ENCODE measurements at places on chromosomes 7 and 10.

- DNase-seq: no peak
Observed at GRCh38 chr10:132679217-132679595, 106.7 kb downstream of the NKX6-2 start.

DNA sequence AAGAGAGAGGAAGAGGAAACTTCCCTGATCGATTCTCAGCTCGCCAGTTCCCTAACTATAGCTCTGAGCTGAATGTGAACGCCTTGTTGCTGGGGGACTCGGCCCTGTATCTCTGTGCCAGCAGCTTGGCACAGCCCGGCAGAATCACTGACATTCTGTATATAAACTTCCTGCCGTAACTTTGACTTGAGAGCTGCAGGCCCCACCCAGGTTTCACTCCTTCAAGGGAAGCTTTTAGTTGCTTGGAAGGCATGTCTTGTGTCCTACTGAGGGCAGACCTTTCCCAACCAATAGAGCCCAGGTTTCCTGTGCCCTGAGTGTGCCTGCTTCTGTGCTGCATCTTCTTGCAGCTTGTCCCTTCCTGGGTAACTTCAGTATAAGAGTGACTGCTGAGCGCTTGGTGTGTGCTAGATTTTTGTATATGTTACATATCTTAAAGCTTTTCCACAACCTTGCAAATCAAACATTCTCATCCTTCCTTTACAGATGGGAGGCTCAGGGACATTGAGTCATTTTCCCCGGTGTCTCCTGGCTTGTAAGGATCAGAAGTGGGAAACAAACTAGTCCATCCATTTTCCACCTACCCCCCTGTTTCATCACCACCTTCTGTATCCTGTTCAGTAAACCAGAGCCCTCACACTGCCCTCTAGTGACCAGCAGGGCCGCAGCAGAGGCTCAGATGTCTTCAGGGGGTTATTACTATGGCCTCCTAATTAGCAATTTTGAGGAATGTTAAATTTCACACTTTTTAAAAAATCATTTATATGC is 225.2 kb upstream of the PRSS58 start:
- DNase-seq: peak; percentile 7

DNA sequence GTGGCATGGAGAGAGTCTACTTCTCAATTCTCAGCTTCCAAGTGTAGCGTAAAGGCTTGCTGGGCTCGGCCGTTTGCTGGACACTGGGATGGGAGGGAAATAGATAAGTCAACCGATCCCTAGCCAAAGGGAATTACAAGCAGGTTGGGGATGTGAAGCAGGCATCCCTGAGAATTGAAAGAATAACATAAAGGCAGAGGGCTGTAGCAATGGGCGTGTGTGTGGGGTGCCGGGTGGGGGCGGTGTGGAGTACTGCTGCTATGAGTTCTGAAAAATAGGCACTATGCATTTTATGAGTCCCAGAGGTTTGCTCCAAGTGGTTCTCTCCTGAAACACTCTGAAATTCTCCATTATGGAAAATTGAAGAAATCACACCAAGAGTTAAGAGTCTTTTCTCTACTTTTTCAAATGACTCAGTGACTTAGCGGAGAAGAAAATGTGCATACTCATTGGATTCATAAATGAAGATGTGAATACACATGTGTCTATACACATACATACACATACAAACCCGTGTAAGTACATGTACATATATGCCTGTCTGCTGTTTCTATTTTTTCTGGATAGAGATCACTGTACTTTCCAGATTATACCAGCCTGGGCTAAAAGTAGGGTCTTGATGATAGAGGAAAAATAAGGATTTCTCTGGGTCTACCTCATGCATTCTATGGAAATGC is 65.4 kb downstream of the ADRA2A start:
- no peak for DNase-seq

- DNase-seq: peak; percentile 54
Observed at GRCh38 chr7:768881-769504, 41.9 kb upstream of the PRKAR1B start.

DNA sequence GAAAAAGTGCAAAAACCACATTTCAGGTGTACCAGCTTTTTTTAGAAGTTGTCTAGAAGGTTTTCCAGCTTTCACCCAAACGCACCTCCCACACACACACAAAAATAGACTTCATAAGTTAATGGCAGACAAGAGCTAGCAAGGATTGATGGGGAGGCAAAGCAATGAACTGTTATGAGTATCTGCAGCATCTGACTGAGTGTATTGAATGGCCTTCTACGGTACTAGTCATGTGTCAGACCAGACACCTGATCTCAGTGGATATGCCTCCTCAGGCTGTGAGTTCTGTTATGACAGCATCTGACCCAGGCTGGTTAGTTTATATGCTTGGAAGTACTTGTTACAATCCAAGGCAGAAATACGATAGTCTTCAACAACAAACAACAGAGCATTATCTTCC is 406.1 kb upstream of the AUTS2 start:
- no peak for DNase-seq

DNA sequence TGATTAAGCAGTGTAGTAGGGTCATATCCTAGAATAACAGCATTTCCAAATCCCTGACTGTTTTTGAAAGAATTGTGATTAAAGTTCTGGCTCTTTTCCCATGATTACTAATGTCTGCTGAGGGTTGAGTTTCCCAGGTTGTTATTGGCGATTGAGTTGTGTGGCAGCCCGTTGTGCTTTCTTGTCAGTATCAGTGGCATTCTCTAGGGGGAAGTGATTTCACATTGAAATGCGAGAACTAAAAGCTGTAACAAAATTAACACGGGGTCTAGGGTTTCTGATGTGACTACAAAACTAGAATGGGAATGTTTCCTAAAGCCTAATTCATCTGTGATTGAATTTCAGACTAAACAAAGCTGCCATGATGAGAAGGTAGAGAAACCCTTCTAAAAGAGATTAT is 349.4 kb downstream of the EXOC4 start:
- no peak for DNase-seq

GRCh38 chr7:35985126-35985754 is 167.8 kb upstream of the EEPD1 start:
- DNase-seq: peak; percentile 58

DNA sequence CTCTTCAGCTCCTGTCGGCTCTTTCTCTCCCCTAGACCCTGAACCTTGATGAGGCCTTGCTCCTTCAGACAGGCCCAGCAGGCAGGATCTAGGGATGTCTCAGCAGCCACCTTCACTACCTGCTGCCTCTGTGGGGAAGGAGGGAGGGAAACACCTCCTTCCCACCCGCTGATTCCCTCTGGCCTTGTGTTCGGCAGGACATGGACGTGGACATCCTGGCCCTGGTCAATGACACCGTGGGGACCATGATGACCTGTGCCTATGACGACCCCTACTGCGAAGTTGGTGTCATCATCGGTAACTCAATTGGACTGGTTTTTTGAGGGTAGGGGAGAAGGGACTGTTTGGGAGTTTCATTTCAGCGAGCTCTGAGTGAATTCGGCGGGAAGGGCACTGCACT is 20.3 kb downstream of the HKDC1 start:
- DNase-seq: no peak

DNA sequence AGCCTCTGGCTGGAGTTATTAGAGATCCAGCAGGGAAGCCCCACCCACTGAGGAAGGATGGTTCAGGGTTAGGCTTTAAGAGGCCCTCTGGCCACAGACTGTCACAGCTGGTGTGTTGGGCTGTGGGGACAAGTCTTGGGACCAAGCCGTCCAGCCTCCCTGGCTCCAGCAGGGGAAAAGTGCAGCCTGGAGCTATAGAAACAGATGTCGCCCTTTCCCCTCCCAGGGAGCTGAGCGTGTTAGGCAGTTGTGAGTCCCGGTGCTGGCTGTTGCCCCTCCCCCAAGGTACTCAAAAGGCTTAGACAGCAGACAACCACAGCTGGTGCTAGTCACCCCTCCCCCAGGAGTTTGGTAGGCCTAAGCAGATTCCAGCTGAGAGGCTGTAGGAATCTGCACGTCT is 143.4 kb downstream of the TMEM168 start:
- no peak for DNase-seq

DNA sequence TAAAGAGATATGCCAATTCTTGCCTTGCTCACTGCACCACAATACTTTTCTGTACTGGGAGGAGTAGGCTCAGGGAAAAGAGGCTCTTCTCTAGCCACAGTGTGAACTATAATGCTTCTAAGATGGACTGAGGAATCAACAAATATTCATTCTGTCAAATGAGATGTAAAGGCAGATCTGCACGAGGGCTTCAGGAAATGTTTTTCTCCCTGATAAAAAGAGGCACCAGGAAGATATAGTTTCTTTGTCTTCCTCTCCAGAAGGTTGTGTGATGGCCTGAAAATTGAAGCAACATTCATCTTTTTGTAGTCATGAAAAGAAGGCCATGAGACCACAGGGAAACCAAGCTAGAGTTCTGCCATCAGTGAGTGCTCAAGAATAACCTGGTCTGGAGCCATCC is 79.1 kb upstream of the NME8 start:
- DNase-seq: no peak

- DNase-seq: peak; percentile 82
Observed at GRCh38 chr10:60778214-60778970, at the start of gene CDK1. TSS of gene CDK1 (plus strand) at chr10:60778478. CDS start at chr10:60780166, 1,688 bp downstream.

- no peak for DNase-seq
Observed at GRCh38 chr7:35816514-35816913, 15.7 kb downstream of the SEPTIN7 start.

DNA sequence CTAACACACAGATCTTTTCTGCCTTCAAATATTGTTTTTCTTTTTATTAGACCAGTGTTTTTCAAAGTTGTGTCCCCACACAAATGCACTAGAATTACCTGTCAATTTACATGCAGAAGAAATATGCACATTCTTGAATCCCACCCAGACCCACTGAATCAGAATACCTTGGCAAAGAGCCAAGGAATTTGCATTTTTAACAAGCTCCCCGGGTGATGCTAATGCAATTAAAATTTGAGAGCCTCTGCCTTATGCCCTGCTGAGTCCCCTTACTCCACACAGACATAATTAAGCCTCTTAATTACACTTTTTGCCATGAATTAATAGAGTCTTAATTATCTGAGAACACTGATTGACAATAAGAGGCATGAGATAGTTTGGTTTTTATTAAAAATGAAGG is 201.2 kb upstream of the GRB10 start:
- DNase-seq: no peak

DNA sequence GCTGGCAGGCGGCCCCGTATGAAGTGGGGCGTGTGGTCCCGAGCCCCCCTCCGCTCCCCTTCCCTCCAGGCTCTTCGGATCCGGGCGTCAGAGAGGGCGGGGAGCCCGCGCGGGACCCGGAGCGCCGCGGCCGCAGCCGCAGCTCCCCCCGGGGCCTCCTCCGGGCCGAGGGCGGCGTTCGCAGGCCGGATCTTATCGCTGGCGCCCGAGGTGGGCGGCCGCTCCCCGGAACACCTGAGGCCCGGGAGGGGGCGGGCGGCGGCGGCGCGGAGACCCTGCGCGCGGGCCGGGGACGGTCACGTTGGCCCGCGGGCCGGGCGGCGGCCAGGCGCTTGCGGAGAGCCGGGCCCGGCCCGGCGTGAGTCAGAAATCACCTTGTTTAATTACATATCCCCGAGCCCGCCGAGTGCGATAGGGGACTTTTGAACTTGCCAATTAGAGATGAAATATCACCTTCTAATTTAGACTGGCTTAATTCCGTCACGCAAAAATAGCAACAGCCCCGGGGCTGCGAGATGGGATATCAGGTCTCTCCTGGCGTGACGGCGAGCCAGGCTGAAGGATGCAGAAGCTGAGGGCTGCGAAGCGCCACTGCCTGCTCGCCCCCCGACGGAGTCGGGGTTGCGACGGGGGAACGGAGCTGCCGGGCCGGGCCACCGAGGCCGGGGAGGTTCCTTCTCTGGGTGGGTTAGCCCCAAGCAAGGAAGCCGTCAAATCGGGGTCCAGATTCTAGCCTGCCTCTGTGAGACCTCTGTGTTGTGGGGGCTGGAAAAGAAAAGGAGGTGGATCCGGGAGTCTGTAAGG is 43.4 kb downstream of the LDB3 start:
- DNase-seq: no peak

GRCh38 chr10:113709221-113709838 is 29.6 kb downstream of the CASP7 start:
- peak; percentile 8 for DNase-seq

DNA sequence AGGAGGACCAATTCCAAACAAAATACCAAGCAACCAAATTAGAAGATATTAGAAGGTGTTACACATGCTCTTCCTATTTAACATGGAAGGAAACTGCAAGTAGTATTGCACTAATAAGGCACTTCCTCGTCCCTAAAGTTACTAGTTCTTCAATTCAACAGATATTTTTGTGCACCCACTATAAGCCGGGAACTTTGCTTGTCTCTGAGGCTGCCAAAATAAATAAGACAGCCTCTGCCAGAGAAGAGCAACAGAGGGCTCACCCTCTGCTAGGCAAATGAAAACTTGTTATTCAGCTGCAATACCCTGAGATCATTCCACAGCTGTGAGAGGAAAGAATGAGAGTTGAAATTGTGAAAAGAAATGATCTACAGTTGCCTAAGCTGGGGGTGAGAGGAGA is 37.4 kb upstream of the GSAP start:
- DNase-seq: no peak

DNA sequence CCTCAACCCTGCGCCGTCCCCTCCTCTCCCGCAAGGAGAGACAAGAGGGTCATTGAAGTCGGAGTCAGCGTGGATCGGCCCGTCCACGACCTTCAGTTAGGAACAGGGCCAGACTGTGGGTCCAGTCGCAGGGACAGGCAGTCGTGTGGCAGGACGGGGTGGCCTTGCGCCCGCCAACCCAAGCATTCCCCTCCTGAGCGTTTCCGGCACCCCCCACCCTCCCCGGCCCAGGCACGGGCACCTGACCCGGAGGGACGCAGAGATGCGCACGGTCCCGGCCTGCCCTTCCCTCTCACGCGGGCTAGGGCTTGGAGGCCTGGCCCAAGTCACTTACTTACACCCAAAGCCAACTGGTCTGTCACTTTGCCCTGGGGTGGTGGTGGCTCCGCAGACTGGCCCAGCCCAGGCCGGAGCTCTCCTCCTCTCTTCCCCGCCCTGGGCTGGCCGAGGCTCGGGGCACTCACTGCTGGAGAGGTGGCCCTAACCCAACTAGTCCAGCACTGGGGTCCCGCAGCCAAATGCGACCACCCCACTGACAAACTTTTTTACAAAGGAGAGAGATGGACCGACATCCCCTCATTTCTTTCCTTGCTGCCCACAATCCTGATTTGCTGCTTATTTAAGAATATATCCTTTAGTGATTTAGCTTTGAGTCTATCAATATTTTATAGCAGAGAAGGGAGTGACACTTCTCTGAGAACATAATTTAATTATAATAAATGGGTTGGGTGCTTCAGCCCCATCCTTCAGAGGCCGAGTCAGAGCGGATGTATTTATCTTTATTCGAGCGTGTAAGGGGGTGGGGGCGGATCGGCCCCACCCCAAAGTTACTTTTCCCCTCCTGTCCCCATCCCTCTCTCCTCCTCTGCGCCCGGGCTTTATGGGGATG is 1.2 kb upstream of the UNCX start:
- DNase-seq: no peak

DNA sequence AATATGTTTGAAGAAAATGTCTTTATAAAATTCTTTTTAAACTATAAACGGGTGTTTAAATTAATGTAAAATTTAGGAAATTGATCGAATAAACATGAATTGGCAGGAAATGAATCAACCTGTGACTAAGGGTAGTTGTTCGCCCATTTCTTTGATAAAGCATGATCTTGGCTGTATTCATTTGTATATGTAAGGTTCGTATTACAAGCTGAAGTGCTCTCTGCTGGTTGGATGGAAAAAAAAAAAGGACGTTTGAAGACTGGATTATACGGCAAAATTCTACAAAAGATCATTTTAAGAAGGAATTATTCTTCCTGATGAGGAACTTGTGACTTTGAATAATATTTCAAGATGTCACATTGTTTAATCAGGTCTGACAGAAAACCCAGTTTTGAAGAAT is 185.4 kb upstream of the ANK3 start:
- DNase-seq: no peak

- DNase-seq: no peak
Observed at GRCh38 chr10:1050554-1050953, 1.6 kb upstream of the IDI1 start.

All from nucleus accumbens (tissue), 56 donors.